ENCODE measurements at places on chromosomes 7 and 10.

GRCh38 chr7:55247428-55247827, 117.7 kb upstream of the LANCL2 start:
- DNase-seq: no peak

DNA sequence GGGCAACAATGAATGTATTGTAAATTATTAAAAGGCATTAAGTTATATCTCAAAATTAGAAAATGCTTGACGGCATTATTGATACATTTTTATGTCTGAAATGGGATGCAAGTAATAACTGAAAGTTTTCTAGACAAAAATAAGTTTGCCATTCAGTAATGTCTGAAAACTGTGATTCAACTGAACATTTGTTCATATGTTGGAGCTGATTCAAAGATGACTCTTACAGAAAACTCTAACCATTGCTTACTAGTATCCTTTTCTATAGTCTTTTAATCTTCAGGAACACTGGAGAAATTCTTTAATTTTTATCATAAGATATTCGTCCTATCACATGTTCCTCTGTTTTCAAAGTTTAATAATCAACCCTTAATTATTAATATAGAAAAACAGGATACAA, 71.1 kb upstream of the TFEC start:
- no peak for DNase-seq

- DNase-seq: no peak
These were observed 22.6 kb downstream of the ZNF786 start for GRCh38 chr7:149067869-149068268.

- no peak for DNase-seq
These were observed 138.0 kb downstream of the PTPN20 start for GRCh38 chr10:47049056-47049851.

GRCh38 chr10:88870089-88870488, 10.0 kb upstream of the STAMBPL1 start:
- DNase-seq: no peak

- DNase-seq: no peak
These were observed 168.7 kb upstream of the LYZL1 start for GRCh38 chr10:29120216-29120615.

GRCh38 chr7:157976406-157976805, 611.2 kb downstream of the PTPRN2 start:
- DNase-seq: no peak

DNA sequence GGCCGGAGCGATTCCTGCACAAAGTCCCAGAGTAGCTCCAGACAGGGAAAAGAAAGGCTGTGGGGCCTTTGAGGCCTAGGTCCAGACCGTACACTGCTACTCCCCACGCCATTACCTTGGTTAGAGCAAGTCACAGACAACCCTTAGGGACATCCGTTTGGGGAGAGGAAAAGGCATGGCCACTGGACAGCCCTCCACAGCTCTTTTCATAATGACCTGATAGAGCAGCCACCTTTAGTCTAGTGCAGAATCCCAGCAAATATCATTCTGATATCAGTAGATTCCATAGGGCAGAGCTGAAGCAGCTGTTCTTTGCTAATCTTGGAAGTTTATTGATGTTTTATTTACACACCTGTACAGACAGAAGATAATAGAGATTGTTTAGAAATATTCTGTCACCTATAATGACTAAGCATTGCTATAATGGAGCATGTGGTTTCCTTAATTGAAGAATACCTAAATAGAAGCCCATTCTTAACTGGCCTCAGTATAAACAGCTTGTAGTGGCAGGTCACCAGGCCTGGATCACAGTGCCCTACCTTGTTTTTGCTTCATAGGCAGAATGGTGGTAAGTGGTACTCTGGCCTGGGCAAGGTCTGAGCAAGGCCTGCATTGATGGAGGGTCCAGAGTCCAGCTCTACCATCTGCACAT, 27.9 kb downstream of the OGDH start:
- no peak for DNase-seq

GRCh38 chr10:74855027-74855426, 28.6 kb downstream of the KAT6B start:
- DNase-seq: no peak

DNA sequence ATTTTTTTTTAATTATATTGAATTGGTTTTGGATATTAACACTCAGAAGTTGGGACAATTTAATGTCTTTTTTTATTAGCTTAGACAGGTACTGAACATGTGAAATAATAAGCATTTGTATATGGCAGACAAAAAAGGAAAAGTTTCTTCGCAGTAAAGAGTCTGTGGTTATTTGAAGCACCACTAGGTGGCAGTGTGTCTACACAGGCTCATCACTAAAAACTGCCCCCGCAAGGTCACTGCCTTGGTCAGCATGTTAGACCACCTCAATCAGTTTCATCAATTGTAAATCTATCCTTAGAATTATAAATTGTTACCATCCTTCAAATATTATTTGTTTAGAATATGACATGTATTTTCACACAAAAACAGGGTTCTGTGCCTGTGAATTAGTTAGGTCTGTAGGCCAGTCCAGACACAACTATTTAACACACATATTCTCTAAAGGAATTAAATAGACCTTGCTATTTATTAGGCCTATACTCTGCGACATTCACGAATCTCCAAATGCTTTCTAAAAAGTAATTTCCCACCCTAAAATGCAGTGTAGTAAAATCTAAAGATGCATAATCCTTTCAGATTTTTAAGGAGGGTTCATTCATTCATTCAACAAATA, 17.0 kb downstream of the PNLIPRP3 start:
- peak; percentile 19 for DNase-seq

- no peak for DNase-seq
These were observed 703.5 kb downstream of the AUTS2 start for GRCh38 chr7:70301673-70302185.

GRCh38 chr7:112010109-112010508, 196.1 kb downstream of the DOCK4 start:
- DNase-seq: no peak

DNA sequence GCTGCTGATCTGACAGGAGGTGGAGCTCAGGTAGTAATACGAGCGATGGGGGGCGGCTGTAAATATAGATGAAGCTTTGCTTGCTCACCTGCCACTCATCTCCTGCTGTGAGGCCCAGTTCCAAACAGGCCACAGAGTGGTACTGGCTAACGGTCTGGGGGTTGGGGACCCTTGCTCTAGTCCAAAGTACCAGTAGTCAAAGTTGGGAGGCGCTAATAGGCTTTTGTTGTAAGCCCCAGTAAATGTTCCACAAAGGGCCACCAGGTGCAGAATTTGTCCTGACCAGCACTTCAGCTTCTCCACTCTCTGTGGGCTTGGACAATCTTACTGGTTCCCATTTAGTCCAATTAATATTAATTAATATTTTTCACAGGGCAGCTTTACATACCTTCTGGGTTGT, 206.6 kb downstream of the ACTR3B start:
- no peak for DNase-seq

DNA sequence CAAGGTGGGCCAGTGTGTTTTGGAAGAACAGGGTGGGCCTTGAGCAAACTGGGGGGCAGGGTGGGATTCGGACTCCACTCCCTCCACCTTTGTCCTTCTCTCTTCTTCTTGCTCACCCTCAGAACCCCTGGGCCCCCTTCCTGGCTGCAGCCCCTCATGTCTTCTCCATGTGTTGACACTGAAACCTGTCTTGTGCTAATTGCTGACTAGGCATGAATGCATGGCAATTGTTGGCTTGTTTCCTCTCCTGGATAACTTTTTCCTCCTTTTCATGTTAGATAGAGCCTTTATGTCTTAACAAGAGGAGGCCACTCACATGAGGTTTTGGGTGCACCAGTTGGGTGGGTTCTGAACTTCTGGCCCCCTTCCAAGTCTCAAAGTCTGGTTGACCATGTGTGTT, 181.6 kb upstream of the MKI67 start:
- no peak for DNase-seq

DNA sequence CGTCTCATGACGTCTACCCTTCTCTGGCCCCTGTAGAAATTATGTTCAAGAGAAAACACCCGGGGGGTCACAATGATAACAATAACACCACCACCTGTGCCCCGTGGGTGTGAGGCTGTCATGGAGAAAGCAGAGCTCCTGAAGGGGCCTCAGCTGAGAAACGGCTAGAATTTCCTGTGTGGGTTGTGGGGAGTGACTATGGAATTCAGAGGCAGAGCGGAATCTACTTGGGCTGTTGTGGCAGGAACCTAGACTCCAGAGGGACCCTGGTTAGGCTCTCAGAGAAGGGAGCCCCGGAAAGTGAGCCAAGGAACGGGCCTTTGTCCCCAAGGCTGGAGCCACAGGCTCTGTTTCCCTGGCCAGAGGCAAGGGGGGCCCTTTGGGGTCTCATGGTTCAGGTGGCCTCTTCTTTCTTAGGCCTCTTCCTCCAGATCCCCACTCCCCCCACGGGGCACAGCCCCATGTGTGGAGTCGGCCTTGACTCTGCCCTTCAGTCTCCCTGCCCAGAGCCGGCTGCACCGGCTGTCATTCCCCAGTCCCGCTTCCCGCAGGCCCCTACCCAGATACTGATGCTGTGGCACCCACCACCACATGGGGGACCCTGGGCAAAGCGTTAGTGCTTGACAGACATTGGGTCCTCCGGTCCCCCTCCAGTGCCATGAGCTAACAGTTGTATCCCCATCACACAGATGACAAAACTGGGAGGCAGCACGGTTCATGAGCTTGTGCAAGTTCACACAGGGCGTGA, 6.5 kb upstream of the GIMAP8 start:
- no peak for DNase-seq

DNA sequence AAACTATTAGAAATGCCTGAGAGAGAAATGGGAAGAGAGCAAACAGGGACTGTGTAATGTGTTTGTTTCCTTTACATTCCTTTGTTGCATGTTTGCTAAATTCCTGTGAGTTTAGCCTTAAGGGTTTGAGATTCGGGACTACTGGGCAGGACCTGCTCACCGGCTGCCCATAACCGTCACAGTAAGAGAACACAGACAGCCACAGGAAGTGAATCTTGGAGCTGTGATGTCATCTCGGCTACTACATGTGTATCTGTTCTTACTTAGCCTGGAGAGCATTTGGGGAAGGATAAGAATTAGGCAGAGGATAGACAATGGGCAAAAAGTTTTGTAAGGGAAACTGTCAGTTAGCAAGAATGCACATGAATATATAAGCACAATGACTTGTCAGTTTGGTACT, 485.1 kb upstream of the KLF6 start:
- no peak for DNase-seq

GRCh38 chr10:51139176-51139575, 64.9 kb downstream of the PRKG1 start:
- no peak for DNase-seq

DNA sequence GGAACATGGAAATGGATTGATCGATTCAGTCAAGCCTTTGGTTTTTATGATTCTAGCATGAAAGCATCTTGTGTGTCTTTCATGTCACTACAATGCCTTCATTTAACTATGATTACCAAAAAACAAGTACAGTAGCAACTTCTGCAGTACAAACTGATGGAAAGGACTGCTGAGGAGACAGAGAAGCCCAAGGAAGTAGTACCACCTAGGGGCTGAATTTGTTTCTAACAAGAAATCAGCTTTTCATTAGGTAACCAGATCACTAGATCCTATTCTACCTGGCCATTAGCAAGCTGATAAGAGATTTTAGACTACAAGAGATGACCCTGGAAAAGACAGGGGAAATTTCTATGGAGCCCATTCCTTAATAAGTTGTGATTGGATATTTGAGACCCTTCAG, 3.2 kb upstream of the IFIT1 start:
- peak; percentile 9 for DNase-seq

GRCh38 chr7:153354071-153354470, 594.5 kb downstream of the ACTR3B start:
- DNase-seq: no peak

DNA sequence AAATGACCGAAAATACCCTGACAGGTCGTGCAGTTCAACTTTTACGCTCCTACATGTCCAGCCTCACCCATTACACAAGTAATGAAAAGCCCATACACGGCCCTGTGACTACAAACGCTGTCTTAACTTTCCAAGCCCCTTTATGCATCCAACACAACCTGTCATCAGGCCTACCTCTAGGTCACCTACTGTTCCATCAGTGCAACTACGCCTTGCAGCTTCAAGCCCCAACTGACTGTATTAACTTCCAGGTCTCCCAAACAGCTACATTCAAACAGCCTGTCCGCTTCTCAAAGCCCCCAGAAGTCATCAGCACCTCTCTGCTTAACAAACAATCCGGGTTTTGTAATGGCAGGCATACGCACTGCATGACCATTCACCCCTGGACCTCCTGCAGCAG, 19.2 kb downstream of the ZNF107 start:
- DNase-seq: no peak

DNA sequence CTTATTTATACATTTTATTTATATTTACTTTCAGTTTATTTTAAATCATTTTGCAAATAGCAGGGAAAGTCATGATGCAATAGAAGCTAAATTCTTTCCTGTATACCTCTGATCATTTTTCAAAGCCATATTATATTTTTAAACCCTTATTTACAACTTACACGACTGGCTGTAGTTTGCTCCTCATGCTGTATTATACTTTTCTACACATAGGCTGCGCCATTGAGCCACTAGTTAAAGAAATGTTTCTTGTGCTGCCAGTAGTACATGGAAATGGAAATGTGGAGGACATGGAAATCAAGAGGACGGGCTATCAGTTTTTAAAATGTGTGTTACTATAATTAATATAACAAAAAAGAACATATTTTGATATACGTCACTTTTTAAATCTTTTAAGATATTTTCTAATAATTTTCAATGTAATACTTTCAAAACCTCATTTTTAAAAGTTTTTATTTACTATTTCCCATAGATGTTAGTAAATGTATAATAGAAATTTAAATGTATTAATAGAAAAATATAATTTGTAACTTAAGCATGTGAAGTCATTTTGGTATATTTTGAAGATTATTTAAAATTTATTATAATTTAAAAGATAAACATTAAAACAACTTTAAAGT, 118.5 kb downstream of the VTI1A start:
- DNase-seq: peak; percentile 53

DNA sequence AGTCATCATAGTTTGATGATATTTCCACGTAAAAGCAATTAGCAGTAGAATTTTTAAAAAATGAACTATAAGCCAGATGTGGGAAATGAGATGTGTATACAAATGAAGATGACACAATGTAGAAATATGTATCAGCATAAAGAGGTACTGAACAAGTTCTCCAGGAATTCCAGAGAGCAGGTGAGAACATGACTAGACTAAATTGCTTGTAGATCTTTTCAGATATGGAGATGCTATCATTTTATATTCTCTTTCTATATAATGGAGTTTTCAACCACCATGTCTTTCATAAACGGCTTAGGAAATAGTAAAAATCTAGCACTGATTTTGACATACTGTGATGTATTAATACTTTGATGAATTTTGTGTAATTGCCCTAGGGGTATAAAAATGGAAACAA, 130.9 kb downstream of the SEMA3D start:
- DNase-seq: no peak

GRCh38 chr7:32104766-32105165, 34.6 kb upstream of the PDE1C start:
- no peak for DNase-seq

GRCh38 chr7:32479574-32480200, 10.5 kb downstream of the LSM5 start:
- peak; percentile 31 for DNase-seq

DNA sequence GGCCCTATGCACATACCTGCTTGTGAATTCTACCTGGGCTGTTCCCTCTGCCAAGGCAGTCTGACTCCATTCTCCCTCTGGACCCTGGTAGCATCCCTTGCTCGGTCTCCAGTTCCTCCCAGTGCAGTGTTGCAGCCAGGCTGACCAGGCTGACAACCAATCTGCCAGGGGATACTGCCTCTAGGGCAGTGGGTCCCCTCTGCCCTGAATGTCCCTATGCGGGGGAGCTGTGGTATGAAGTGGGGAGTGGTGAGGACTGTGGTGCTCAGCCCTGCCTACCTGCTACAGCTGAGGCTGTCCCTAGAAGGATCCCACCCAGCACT, 48.0 kb upstream of the CAMK2B start:
- no peak for DNase-seq

GRCh38 chr7:44065431-44066110, at the start of gene PGAM2:
Gene PGAM2 (minus strand): TSS chr7:44065567. CDS start chr7:44065529, 38 bp downstream.
- peak; percentile 44 for DNase-seq

All from activated CD4-positive, alpha-beta T cell treated with anti-CD3 and anti-CD28 coated beads, Interleukin-10, Interleukin-2, amounts not matched to agents 100 ng/mL and 50 ng/mL, durations not matched to agents 16 hours and 8 hours (primary cell).